ENCODE measurements at places on chromosomes 3 and 15. TPM values are rescaled to one million over a fixed set of nuclear protein-coding genes. Genes with fewer than 3 reads are reported as not detected.

DLL4 gene
- total RNA-seq, result 5.2 TPM

CLDN18 gene
- total RNA-seq, result 0.28 TPM

NME9 gene
- total RNA-seq, result 0.42 TPM

SCN5A gene
- 0.05 TPM for total RNA-seq

DAPK2 gene
- 3.3 TPM for total RNA-seq

All from thymus (tissue), 14 donors.